ENCODE measurements at places on chromosomes 12 and 14. TPM values are rescaled to one million over a fixed set of nuclear protein-coding genes. Genes with fewer than 3 reads are reported as not detected.

KRT4 gene
- not detected for total RNA-seq

ERGIC2 gene
- 74.6 TPM for total RNA-seq

ESPL1 gene
- total RNA-seq, result 1.5 TPM

DEPDC4 gene
- total RNA-seq, result 2.1 TPM

HCAR3 gene
- not detected for total RNA-seq

MLEC gene
- 335 TPM for total RNA-seq

GCN1 gene
- total RNA-seq, result 80.4 TPM

SERPINA12 gene
- not detected for total RNA-seq

BLTP3B gene
- 25.2 TPM for total RNA-seq

SOAT2 gene
- total RNA-seq, result 0.75 TPM

MIPOL1 gene
- total RNA-seq, result 12.3 TPM

DIO2 gene
- total RNA-seq, result 1.8 TPM

GLT1D1 gene
- 3.3 TPM for total RNA-seq

ACVRL1 gene
- total RNA-seq, result 37.1 TPM

DNA sequence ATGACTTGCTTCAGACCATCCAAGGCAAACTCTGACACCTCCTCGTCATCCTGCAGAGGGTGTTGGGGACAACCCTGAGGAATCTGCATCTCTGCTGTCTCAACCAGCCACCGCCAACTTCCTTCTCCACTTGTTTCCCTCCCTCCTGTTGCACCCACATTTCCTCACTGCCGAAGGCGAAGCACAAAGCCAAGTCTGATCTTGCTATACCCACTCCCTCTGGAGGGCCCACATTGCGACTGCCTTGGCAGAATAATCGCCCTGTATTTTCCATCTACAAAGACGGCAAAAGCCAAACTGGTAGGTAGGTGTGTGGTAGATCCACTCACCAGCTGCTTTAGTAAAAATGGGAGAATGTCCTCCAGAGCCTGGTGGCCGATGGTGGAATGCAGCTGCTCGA lies 21.8 kb upstream of the RAB35 start:
- no peak for DNase-seq

- no peak for DNase-seq
Observed at GRCh38 chr12:113198296-113198695, 12.8 kb downstream of the RITA1 start.

GRCh38 chr12:13204428-13204827 lies 7.9 kb downstream of the EMP1 start:
- no peak for DNase-seq

- DNase-seq, result no peak
Observed at GRCh38 chr14:26261368-26262122, 336.3 kb downstream of the NOVA1 start.

DNA sequence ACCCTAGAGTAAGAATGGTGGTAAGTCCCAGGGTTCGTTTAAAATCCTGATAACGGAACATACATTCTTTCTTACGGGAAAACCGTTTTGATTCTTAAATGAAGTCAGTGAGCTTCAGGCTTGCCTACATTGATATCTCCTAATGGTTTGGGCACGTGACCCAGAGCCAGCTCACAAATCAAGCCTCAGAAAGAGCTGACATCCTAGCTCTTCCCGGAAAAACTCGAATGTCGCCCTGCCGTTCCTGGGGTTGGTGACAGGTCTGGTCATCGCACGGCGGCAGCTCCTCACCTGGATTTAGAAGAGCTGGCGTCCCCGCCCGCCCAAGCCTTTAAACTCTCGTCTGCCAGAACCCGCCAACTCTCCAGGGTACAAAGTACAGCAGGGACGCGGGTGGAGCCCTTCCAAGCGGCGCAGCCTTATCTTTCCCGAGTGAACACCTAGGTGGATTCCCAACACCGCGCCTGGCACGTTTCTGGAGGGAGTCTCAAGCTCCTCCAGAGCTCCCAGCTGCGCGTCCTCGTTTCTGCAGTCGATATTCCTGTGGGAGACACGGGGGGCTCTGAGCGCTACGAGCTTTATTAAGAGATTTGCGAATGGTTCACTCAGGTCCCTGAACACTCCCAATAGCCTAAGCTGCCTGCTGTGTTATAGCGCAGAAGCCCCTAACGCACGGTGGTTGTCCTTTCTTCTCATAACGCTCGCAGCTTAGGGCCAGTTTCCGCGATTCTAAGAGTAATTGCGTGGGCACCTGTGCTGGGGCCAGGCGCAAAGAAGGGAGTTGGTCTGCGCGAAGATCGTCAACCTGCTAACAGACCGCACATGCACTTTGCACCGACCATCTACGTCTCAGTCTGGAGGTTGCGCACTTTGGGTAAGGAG lies at the start of gene SSTR1:
SSTR1 (plus strand) TSS at position 169 of the 882 bp plus-strand sequence. CDS start 1,486 bp downstream, outside the sequence.
- DNase-seq, result peak; percentile 85

- DNase-seq, result no peak
Observed at GRCh38 chr12:51746416-51746815, 102.1 kb downstream of the FIGNL2 start.

GRCh38 chr14:95218472-95219193 lies 61.3 kb upstream of the DICER1 start:
- no peak for DNase-seq

- no peak for DNase-seq
Observed at GRCh38 chr14:23624830-23625404, 11.2 kb upstream of the DHRS2 start.

DNA sequence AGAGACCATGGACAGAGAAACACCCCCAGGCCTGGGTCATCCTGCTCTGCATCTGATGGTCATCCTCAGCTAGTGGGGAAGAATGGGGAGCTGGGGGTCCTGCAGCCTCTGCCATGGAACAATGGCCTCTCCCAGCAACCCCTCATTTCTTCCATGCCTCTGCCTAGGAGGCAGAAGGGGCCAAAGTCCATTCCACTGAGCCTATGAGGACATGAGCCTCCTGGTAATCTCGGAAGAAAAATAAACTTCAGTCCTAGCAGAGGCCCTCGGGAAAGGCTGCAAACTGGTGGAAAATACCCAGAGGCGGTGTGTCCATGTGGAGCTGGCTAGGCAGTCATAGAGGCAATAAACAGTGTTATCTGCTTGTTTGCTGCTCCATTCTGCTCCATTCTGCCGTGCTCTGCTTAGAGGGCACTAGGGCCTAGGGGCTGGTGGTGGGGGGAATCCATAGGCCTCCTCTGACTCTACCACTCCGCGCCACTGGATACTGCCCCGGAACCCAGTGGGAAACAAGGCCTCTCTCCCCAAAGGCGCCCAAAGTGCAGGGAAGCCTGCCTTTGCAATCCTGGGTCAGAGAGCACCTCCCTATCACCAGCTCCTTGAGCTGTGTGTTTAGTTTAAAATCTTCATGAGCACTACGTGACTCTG lies 4.5 kb downstream of the PGF start:
- peak; percentile 38 for DNase-seq

GRCh38 chr12:58138424-58138823 lies 197.1 kb downstream of the ATP23 start:
- DNase-seq, result no peak

GRCh38 chr14:75064205-75064567 lies 362 bp upstream of the ACYP1 start:
- DNase-seq, result no peak

DNA sequence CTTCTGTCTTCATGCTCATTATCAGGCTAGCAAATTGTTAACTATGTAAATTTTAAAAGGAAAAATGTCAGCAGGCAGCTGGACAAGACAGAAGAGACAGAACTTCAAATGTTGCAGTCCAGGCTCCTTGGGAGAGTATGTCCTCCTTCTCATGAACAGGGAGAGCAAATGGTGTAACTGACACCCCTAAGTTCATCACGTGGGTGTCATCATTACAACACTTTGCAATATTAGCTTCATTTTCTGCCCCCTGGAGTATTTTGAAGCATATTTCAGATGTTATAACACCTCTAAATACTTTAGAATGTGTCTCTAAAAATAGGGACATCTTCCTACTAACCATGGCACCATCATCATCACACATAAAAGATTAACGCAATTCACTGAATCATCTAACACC lies 62.1 kb downstream of the ZNF664 start:
- DNase-seq, result no peak

DNA sequence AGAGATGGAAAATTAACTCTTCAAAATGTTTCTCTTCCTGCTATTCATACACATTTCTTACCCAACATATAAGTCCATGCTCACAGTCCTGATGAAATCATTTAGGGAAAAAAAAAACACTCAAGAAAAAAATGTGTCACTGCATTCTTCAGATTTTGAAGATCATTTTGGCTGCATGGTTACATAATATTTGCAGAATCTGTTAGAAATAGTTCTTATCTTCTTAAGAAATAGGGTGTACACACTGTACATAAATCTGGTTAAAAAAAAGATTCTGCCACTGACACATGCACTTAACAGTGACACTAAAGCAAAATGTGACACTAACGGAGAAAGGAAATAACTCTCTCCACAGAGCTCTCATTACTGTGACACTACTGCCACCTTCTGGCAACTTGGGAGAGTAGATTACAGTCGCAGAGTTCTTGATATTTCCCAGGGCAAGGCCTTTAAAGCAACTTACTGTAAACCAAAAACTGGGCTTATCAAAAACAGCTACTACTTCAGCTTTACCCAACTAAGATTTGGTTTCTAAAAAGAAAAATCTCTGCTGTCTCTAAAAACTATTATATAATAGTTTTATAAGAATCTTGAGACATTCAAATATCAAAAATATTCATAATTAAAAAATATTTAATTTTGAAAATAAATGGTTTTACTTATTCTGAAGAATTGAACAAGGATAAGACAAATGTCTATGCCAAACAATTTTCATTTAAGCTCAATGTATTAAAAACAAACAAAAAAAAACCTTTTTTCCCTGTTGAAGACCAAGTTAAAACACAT lies 65.0 kb downstream of the SETD3 start:
- DNase-seq, result peak; percentile 73

DNA sequence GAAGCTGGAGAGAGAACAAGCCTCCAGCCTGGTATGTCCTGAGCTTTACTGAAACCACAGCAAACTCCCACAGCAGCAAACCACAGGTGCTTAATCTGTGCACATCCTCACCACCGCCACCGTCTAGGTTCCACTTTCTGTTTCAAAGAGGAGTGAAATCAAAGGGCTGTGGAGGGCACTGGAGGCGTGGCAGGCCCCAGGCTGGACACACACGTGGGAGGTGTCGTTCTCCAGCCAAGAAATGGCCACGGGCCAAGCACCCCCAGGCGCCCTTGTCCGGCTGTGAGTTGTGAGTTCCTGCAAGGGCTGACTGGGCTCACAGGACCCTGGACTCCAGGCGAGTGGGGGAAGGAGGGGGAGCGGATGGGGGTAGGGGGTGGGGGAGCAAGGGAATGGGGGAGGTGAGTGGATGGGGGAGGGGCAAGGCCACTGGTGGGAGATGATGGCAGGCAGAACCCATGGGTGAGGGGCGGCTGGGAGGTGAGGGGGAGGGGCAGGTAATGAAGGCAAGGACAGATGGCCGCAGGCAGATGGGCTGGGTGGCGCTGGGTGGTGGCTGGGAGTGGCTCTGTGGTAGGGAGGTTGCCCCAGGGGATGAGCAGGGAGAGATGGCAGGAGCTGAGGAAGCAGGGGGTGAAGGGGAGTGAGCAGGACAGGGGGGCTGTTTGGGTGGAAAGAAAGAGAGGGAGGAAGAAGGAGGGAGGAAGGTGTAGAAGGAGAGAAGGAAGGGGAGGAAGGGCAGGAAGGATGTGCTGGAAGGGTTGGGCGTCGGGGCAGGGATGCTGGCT lies 86.7 kb downstream of the NCOR2 start:
- DNase-seq, result peak; percentile 71

DNA sequence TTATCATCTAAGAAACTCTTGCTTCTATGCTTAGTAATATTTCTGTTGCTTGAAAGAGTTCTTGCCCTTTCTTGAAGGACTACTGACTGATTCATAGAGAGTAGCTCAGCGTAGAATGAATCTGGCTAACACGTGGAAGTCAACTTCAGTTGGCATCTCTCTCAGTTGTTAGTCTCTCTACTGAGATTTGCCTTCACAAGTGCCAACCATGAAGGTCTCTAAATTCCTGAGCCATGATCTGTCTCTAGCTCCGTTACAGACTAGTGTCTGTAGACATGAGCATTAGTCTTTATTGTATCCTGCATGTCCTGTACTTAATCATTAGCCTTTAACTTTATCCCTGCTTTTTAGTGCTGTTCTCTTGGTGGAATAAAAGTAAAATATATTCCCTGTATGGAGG lies 19.1 kb upstream of the ALX1 start:
- DNase-seq, result no peak

DNA sequence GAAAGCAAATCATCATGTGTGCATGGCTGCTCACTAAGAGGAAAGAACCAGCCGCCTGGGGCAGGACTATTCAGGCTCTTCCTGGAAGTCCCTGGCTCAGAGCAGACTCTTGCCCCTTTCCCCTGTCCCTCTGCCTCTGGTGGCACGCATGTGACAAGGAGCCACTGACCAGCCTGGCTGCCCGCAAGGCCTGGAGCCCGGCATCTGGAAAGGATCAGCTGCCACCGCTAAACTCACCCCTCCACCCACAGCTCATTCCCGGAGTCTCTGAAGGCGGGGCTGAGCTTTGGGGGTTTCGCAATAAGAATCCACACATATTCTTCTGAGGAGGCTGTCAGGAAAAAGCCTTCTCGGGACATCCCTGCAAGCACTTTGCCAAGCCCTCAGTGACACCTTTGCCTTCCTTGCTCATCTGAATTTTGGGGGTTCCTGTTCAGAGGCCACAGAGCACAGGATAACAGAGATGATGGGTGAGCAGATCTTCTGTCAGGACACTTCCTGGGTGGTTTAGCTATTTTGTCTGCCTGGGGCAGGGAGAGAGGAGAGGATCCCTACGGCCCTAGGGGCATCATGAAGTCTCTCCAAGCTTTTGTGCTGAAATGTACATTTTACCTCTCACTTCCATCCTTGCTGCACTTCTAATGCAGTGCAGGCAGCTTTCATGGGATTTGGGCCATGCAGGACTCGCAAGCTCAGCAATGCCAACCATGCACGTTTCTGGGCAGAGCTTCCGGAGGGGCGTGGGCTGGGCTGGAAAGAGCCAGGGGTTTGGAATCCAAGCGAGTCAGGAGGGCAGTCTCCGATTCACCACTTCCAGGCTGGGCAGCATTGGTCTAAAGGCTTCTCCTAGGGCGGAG lies 124.8 kb upstream of the MAP1LC3B2 start:
- DNase-seq, result peak; percentile 79

- DNase-seq, result peak; percentile 62
Observed at GRCh38 chr12:126069549-126070165, 1004.4 kb downstream of the AACS start.

DNA sequence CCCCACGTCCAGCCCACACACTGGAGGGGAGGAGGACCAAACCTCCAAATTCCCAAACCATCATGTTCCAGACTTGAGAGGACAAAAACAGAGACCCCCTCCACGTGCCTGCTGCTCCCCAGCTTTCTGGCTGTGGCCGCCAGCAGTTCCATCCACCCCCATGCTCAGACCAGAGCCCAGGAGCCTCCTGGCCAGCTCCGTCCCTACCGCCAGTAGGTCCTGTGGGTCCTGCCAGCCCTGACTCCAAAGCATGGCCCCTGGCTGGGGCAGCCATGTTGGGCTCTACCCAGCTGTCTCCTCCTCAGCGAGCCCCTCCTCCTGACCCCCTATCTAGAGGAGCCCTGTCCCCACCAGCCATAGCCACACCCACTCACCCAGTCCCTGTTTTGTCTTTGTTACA lies 227.3 kb upstream of the RTL1 start:
- peak; percentile 8 for DNase-seq

DNA sequence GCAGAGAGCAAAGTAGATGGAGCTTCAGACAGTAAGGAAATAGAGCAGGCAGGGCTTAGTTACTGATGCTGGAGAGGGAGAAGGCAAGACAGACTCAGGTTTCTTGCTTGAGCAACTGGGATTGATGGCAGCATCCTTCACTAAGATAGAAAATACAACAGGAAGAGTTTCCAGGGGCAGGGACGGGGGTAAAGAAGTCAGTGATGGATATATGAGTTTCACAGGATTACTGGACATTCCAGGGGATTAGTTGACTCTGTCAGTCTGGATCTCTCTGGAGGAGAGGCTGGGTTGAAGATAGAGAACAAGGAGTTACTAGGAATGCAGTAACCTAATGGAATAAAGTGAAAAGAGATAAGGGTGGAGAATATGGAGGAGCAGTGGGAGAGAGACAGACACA lies 74.5 kb upstream of the ATF1 start:
- no peak for DNase-seq
